ENCODE measurements at places on chromosomes 7 and 10.

DNA sequence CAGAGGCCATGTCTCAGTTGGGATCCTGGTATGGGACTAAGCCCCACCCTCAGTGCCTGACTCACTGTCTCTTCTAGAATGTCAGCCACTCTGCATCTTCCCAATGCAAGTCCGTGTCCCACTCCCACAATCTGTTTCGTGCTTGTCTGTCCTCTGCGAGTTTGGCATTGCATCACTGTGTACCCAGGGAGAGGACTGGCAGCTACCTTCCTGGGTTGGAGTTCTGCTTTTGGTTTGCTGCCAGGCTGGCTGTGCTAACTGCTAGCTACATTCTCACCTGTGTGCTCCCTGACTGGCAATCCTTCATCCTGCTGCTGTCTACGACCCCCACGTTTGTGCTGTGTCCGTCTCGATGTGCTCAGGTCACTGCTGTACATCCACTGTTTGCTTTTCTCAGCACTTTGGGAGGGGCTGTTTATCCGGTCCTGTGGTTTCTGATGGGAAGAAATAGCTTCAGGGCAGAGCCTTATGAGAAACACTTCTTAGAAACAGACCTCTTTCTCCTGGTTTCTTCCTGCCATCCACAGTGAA is 56.0 kb upstream of the GLI3 start:
- DNase-seq = no peak

GRCh38 chr10:188546-188945 is 53.3 kb downstream of the ZMYND11 start:
- DNase-seq = no peak

GRCh38 chr10:120456626-120457430 is at the start of gene PLPP4:
Gene PLPP4 (plus strand): TSS chr10:120457227. CDS start chr10:120457306, 79 bp downstream.
- DNase-seq = no peak

DNA sequence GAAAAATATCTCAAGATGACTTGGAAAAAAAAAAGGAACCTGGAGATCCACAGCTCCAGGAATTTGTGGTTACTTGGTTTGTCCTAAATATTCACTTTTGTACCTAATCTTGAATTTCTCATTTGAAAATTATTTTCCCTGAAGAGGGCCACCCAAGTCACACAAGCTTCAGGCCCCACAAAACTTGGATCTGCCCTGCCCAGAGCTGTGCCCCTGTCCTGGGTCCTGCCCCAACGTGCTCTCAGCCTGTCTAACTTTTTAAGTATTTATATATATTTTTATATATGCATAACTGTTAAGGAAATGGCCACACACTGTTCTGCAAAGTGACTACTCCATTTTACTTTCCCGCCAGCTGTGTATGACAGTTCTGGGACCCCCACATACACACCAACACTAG is 123.5 kb downstream of the ARHGAP22 start:
- DNase-seq = no peak

GRCh38 chr7:133294234-133294633 is 41.4 kb downstream of the EXOC4 start:
- no peak for DNase-seq

GRCh38 chr10:100155936-100156335 is 29.9 kb downstream of the ERLIN1 start:
- DNase-seq = no peak

DNA sequence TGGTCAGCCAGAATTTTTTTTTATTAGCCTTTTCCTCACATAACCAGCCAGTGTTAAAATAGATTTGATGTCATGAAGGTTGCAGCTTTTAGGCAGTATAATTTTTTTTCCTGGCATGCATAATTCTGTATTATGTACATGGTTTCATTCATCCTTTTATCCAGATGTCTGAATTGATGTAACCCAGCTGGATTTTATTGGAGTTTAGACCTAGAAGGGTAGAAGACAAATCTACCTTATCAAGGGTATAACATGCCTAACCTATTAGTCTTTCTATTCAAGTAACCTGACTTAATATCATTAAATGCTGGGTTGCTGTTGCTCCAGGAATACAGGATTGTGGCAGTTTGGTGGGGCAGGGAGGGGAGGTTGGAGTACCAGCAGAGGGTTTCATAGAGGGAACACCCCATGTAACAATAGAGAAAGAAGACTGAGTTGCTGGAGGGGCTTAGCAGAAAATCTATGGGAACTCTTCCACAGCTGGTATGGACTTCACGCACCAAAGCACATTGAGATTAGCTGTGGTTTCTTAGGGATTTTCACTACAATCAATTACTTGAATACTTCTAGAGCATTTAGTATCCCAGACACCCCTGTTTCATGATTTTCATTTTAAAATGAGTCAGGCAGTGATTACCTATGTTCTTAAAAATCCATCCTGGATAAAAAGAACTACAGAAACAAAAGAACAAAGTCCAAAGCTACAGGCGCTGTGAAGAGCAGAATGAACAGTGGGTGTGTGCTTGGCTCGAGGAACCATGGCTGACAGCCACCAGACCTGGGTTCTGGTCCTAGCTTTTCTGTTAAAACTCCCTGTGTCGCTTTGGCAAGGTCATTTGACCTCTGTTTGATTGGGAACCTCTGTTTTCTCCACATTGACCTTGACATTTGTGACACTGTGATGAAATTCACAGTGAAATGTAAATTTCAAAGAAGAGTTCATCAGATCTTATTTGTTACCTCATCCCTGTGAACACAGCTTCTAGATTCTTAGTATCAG is 93.5 kb downstream of the CREM start:
- DNase-seq = no peak

DNA sequence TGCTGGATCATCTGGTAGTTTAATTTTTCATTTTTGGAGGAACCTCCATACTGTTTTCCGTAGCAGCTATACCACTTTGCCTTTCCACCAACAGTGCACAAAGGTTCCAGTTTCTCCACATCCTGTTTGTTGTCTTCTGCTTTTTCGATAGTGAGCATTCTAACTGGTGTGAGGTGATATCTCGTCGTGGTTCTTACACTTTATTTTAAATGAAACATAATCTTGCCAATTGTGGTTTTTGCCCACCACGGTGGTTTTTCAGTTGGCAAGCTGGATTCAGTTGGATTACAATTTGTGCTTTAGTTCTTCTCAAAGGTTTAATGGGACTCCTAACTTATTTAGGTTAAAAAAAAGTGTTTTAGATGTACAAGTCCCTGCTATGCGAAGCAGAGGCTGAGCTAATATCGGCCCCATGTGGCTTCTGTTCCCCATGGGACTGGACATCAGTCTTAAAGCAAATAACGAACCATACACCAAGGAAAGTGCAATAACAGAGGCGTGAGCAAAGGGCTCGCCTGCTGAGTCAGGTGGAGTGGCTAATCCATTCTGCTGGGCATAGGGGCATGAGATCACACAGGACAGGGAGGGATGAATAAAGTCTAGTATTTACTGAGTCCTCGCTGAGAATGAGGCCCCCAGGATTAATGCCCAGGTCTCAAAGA is 153.6 kb downstream of the AOAH start:
- DNase-seq = no peak

DNA sequence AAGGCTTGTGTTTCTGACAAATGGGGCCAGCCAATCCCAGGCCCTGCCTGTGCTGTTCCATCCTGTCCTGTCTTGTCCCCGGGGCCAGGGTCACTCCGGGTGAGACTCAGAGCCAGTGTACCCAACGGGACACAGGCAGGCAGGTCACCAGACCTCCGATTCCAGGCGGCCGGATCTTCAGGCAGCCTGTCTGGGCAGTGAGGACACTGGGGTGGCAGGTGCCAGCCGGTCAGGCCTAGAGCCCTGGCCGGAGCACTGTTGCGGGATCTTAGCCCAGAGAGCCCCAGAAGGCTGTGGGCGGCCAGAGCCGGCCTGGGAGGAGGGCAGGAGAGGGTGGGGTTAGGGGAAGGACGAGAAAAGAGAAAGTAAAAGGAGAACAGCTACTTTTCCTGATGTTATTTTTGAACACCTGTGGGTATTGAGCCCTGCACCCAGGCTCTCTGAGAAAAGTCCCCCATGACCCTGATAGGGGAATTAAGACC is 134.3 kb upstream of the TNRC18 start:
- DNase-seq = peak; percentile 15

DNA sequence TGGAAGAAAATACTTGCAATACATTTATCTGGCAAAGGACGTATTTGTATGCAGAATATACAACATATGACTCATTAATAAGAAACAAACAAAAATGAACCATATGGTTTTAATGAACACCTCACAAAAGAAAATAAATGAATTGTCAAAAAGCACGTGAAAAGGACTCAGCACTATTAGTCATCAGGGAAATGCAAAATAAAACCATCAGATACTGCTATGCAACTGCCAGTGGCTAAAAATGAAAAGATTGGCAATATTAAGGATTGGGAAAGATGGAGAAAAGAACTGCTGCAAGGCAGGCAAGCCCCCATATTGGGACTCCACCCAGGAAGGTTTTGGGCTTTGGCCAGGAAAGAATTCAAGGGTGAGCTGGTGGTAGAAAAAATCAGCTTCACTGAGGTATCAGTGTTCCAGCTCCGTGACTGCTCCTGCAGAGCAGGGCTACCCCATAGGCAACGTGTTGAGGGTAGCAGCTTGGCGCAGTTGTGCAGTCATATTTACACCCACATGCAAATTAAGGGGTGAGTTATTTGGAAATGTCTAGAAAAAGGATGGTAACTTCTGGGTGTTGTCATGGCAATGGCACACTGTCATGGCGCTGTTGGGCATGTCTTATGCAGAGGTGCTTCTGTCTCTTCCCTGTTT is 72.7 kb downstream of the CUBN start:
- DNase-seq = no peak

DNA sequence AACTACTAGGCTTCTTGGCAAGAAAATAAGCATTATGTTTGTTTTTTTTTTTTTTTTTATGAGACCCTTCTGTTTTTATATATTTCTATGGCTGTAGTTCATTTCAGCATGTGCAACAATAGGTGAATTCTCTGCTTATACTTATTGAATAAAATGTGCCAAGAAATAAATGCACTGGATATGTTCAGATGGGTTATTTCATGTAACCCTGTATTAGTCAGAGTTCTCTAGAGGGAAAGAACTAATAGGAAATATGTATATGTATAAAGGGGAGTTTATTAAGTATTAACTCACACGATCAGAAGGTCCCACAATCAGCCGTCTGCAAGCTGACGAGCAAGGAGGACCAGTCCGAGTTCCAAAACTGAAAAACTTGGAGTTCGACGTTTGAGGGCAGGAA is 292.8 kb downstream of the CSTF2T start:
- no peak for DNase-seq

DNA sequence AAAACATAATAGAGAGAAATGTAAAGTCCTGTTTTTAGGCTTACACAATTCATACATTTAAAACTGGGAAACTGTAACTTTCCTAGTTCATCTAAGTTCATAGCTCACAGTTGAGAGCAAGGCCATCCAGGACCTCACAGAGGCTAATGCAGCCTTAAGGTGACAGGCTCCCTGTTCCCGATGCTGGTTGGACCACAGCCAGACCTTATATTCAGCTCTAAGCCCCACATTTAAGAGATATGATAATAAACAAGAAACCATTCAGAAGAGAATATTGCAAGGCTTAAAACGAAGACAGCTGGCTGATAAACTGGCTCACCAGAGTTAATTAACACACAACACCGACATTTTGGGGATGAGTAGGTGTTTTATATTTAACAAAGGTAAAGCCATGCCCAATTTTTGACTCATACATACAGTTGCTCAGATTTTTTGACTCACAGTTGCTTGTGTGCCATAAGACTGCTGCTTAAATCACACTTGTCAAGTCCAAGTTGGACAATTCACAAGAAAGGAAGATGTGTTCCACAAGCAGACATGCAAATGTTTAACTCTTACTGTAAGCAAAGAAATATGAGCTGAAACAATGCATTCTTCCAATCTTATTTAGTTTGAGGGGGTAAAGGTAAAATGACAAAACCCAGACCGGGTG is 41.1 kb upstream of the TMEM213 start:
- no peak for DNase-seq

DNA sequence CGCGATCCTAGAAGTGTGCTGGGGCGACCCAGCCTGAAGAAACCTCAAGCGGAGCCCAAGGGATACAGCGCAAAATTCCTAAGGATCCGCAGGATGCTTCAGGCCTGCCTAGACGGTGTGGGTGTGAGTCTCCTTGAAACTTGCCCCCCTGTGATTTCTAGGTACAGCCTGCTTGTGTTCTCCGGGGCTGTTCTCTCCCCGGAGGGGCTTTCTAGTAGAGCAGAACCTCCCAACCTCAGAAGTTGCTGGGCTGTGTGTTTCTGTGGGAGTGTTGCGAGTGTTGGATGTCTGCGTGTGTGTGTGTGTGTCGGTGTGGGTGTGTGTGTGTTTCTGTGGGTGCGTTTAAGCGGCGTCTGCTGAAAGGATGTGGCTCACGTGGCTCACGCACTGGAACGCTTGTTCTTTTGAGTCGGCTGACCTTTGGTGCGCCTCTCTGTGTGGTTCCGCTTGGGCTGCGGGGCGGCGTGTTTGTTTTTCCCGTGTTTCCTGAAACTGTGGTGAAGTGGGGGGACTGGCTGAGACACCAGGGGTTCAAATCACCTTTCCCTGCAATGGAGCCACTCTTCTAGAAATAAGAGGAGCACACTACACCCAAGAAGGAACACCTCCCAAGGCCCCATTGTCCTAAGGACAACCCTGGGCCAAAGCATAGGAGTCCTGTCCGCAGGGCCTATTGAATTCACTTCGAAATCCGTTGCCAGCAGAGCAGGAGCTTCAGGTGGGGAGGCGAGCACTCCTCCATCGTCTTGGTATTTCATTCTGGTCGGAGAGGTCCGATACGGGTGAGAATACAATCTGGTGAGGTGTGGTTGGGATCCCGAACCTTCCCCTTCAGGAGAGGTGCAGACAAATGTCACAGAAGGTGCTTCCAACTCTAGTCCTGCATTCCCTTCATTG is 25.1 kb upstream of the ZNF273 start:
- DNase-seq = no peak

DNA sequence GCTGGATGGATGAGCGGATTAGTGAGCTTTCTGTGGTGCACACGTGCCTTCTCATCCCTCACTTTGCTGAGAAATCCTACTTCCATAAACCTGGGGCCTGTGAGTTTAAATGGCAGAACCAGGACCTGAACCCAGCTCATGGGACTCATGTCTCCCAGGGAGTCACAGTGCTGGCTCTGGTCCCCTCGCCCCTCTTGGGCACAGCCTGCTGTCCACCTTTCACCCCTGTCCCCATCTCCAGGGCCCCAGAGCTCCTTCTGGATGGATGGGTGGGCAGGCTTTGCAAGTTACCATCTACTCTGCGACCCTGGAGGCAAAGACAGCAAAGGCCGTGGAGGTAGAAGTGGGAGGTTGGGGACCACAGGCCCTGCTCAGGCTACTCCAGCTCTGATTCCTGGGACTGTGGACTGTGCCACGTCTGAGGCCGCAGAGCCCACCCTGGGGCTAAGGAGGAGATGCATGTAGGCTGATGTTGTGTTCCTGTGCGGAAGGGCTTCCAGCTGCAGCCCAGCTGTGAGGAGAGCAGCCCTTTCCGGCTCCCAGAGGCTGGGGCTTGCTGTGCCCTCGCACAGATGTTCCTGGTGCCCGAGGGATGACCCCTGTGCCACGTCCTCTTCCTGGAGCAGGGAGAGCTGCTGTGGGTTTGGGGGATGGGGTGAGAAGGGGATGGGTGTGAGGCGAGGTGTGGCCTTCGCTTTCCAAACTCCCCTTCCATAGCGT is 40.3 kb downstream of the PRF1 start:
- no peak for DNase-seq

GRCh38 chr7:128920913-128921582 is 10.5 kb upstream of the KCP start:
- DNase-seq = no peak
